Endothelial cell of umbilical vein (primary cell): ENCODE measurements at places on chromosomes 13 and 19. TPM values are rescaled to one million over a fixed set of nuclear protein-coding genes. Genes with fewer than 3 reads are reported as not detected.

DNA sequence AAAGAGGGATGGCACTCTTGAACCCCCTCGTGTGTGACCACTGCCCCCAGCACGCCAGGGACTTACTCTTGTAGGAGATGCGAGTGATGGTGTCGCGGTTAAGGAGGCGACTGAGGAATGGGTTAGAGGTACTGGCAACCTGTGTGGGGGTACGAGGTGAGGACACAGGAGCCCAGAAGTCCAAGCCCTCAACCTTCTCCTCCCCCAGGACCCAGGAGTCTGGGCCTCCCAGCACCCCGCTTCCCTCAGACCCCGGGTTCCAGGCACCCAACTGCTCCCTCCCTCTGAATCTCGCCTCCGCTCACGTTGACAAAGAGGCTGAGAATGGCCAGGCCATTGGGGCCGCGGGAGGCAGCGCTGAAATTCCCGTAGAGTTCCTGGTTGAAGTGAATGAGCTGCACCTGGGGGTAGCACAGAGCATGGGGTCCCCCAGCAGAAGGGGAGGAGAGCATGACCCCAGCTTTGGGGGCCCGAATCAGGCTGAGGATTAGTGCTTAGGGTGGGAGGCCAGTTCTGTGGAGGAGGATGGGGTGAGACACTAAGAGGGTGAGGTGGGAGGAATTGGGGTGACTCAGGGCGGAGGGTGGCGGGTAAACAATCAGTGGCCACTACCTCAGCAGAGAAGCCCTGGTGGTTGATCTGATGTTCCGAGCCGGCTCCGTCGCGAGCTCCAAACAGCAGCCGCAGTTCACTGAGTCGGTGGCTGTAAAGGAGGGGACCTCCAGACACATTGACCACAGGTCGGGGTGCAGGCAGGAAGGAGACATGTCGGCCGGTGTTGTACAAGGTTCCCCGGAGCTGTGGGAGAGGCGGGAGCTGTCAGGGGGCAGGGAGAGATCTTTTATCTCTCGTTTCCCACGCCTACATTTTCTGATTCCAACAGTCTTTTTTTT, 2.5 kb upstream of the DBP start:
- H3K27ac ChIP-seq = no peak overlapping the region
- H3K36me3 ChIP-seq = no peaks in the 10 kb centered on the region
- peaks cover 5% of the 10 kb centered on the region for H3K27me3 ChIP-seq
- H3K4me3 ChIP-seq = no peak overlapping the region
- DNase-seq = no peak
- H3K4me1 ChIP-seq = peaks cover 19% of the 10 kb centered on the region

- no peak overlapping the region for H3K4me3 ChIP-seq
- DNase-seq = peak; percentile 88
- no peaks in the 10 kb centered on the region for H3K27me3 ChIP-seq
- peak overlapping the region; percentile 24 for H3K27ac ChIP-seq
- peaks cover 10% of the 10 kb centered on the region for H3K4me1 ChIP-seq
These were observed 76.7 kb downstream of the CACNA1A start for GRCh38 chr19:13429563-13429962.

GRCh38 chr13:94829185-94829836, 117.0 kb upstream of the SOX21 start:
- H3K4me3 ChIP-seq = no peak overlapping the region
- no peaks in the 10 kb centered on the region for H3K4me1 ChIP-seq
- no peaks in the 10 kb centered on the region for H3K36me3 ChIP-seq
- DNase-seq = no peak

- peaks cover 6% of the 10 kb centered on the region for H3K4me1 ChIP-seq
- no peak overlapping the region for H3K4me3 ChIP-seq
- no peaks in the 10 kb centered on the region for H3K36me3 ChIP-seq
- no peak for DNase-seq
- H3K27ac ChIP-seq = no peak overlapping the region
These were observed 286.3 kb downstream of the POU4F1 start for GRCh38 chr13:78317030-78317429.

DNA sequence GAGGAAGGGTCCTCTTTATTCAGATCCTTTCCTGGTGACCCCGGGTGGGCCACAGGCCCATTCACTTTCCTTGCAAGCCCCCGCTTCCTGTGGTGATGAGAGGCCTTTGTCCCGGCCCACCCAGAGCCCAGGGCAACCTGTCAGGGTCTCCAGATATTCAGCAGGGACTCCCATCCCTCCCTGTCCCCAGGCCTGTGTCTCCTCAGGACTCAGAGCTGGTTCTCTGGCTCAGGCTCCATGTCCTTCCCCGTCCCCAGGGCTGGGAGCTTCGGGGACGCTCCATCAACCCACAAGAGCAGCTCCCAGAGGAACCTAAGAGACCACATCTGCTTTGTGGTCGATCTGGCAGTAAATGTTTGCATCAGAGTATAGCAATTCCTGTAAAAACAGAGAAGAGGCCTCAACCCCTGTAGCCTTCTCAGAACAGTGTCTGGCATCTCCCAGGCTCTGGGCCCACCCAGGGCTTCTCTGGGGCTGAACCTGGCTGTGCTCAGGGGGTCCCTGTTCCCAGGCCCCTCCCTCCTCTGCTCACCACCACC, 7.8 kb downstream of the CEACAM4 start:
- no peaks in the 10 kb centered on the region for H3K36me3 ChIP-seq
- H3K27ac ChIP-seq = no peak overlapping the region
- no peaks in the 10 kb centered on the region for H3K4me1 ChIP-seq
- DNase-seq = no peak
- no peak overlapping the region for H3K4me3 ChIP-seq

- H3K27me3 ChIP-seq = no peaks in the 10 kb centered on the region
- no peak overlapping the region for H3K4me3 ChIP-seq
- H3K27ac ChIP-seq = no peak overlapping the region
- peaks cover 4% of the 10 kb centered on the region for H3K4me1 ChIP-seq
- H3K36me3 ChIP-seq = peaks cover 2% of the 10 kb centered on the region
These were observed 20.3 kb downstream of the LYL1 start for GRCh38 chr19:13082192-13083007.

DNA sequence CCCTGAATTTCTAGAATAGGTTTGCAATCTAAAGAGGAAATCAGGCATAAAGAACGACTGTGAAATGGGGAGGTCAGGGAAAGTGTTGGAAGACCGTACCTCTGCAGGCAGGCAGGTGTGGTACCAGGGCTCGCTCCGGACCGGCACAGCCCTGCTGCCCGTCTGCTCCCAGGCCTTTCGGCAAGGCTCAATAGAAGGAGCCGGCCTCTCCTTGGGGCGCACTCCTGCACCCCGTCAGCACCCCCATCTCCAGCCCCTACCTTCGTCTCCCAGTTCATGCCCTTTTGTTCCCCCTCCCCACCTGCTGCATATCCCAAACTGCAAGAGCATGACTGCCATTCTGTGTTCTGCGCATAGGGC, 139.8 kb upstream of the SOX1 start:
- no peaks in the 10 kb centered on the region for H3K27me3 ChIP-seq
- H3K36me3 ChIP-seq = no peaks in the 10 kb centered on the region
- H3K4me1 ChIP-seq = no peaks in the 10 kb centered on the region
- H3K4me3 ChIP-seq = no peak overlapping the region

- DNase-seq = no peak
- no peaks in the 10 kb centered on the region for H3K4me1 ChIP-seq
- H3K36me3 ChIP-seq = no peaks in the 10 kb centered on the region
- H3K27me3 ChIP-seq = no peaks in the 10 kb centered on the region
These were observed 11.7 kb upstream of the TRIM13 start for GRCh38 chr13:49985129-49985528.

GRCh38 chr19:13039211-13039789, 44.0 kb downstream of the NFIX start:
- no peaks in the 10 kb centered on the region for H3K36me3 ChIP-seq
- no peak overlapping the region for H3K27ac ChIP-seq
- no peaks in the 10 kb centered on the region for H3K27me3 ChIP-seq
- no peak overlapping the region for H3K4me3 ChIP-seq

FGF21 gene
- total RNA-seq = not detected in 2 replicates

OLFM2 gene
- 0.74 and 0.91 TPM in 2 replicates for total RNA-seq

PKN1 gene
- 302 and 326 TPM in 2 replicates for total RNA-seq

ZNF135 gene
- total RNA-seq = 0.14 and 1.2 TPM in 2 replicates
